ENCODE measurements at places on chromosomes 4 and X.

- DNase-seq, result no peak
Observed at GRCh38 chr4:175947117-175947722, 118.4 kb upstream of the WDR17 start.

DNA sequence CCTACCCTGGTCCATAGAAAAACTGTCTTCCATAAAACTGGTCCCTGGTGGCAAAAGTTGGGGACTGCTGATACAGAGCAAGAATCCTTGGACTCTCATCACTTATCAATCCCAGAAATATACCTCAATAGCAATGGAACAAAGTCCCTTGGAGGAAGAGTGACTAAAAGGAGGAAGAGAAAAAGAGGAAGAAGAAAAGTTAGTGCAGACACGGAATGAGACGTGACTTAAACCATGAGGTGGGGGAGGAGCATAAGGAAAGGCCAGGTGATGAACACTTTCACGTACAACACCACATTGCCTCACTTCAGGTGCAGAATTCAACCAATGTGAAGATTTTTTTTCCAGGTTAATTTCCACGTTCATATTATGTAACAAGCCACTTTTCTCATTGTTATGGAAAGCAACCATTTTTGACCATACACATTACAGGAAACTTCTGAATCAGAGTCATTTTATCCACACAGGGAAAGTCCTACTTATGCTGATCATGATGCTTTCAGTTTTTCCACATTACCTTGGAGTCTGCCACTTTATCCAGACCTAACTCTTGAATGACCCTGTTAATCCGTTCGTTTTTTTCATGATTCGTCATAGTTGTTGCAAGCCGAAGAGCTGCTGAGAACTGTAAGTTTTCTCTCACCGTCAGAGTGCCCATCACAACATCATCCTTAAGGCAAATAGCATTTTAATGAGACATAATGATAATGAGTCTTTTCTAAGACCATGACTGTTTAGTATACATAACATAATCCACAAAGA lies 27.7 kb downstream of the ABCG2 start:
- no peak for DNase-seq

DNA sequence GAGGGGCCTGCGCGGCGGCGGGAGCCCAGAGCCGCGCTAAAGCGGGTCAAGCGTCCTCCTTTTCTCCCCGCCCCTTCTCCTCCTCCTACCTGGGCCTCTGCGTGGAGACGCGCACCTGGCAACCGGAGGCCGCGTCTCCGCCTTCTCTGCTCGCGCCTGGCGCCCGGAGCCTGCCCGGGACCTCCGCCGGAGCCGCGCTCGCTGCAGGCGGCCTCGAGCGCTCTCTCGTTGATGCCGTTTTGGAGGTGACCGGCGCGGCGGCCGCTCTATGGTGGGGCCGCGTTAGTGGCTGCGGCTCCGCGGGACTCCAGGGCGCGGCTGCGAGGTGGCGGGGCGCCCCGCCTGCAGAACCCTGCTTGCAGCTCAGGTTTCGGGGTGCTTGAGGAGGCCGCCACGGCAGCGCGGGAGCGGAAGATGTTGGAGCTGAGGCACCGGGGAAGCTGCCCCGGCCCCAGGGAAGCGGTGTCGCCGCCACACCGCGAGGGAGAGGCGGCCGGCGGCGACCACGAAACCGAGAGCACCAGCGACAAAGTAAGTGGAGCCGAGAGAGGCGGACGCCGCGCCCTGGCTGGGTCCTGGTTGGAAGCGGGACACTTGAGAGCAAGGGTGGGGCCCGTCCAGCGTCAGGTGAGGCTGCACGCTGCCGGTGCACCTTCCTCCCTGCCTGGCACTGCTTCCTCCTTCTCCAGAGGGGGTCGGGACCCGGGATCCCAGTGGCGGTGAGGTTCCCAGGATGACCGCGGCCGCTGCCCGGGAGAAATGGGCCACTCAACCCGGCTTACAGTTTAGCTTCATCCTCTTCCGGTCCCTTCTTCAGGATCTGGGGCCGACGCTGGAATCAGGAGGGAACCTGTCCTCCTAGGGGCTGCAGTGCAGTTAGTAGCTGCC lies at the start of gene CDS1:
Gene CDS1, plus strand, starts transcription at position 140 of the 888 bp plus-strand sequence. Its CDS starts 275 bp downstream, at position 415.
- no peak for DNase-seq

GRCh38 chr4:169372791-169373190 lies 102.0 kb upstream of the SH3RF1 start:
- no peak for DNase-seq

GRCh38 chr4:132123870-132124623 lies 1025.0 kb upstream of the PCDH10 start:
- no peak for DNase-seq

GRCh38 chr4:120731561-120731960 lies 191.0 kb downstream of the PRDM5 start:
- DNase-seq, result no peak

- no peak for DNase-seq
Observed at GRCh38 chrX:28910487-28910886, 323.2 kb downstream of the IL1RAPL1 start.

GRCh38 chr4:153573881-153574802 lies 108.0 kb downstream of the TMEM131L start:
- DNase-seq, result no peak

DNA sequence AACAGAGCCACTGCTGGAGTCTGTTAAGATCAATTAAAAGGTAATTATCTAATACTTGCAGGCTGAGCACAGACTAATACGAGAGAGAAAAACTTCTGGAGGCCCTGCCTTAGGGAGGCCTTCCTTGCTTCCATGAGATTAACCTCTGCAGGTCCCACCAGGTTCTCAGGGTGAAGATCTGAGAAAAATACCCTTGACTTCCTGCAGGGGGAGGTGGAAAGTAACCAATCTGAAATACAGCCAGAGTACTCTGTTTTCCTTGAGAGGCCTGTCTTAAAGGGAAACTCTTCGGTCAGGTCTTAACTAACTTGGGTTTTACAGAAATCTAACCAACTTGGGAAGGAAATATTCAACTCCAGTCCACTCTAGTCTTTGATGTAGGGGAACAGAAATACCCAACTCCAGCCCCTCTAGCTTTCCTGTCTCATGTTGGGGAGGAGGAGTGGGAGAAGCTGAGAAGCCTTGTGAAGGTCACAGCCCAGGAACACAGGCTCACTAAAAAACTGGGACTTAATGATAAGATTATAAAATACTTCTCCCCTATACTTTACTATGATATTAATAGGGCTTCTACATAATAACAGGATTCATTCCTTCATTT lies 77.1 kb downstream of the TBCK start:
- no peak for DNase-seq

DNA sequence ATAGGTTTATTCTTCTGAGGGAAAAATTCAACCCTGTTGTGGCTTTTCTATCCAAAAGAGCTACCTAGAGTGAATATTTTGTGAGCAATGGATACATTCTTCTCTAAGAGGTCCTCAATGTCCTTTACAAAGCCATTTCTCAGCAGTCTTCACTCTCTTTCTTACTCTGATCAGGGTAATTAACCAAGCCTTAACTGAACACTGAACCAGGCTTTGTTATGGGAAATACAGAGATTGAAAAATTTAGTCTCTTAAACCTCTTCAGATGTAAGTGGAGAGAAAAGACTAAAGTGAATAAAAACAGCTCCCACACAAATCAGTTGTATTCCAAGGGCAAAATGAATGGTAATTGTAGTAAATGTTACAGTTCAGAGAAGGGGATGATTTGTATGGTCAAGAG lies 353.5 kb downstream of the CHIC1 start:
- no peak for DNase-seq

DNA sequence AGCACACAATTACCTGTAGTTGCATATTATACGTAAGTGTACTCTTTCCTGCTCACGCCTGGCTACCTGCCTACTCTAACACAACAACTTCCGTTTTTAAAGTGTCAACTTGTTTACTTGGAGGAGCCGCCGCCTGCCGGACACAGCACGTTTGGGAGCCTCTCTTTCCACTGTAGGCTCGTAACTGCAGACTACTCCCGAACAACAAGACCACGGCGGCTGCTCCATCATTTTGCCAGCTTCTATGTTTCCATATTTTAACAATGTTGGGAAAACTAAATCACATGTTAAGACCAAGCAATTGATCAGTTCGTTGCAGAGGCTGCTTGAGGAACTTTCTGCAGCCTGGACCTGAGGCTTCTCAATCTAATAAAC lies 841 bp downstream of the MTNR1A start:
- no peak for DNase-seq

- DNase-seq, result no peak
Observed at GRCh38 chr4:139844459-139845036, 178.9 kb downstream of the MGST2 start.

DNA sequence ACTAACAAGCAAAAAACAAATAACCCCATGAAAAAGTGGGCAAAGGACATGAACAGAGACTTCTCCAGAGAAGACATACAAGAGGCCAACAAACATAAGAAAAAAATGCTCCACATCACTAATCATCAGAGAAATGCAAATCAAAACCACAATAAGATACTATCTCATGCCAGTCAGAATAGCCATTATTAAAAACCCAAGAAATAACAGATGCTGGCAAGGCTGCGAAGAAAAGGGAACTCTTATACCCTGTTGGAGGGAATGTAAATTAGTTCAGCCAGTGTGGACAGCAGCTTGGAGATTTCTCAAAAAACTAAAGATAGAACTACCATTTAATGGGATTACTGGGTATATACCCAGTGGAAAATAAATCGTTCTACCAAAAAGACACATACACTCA lies 79.6 kb downstream of the MAPK10 start:
- DNase-seq, result no peak

- DNase-seq, result no peak
Observed at GRCh38 chr4:146049802-146050201, 111.2 kb upstream of the ZNF827 start.

DNA sequence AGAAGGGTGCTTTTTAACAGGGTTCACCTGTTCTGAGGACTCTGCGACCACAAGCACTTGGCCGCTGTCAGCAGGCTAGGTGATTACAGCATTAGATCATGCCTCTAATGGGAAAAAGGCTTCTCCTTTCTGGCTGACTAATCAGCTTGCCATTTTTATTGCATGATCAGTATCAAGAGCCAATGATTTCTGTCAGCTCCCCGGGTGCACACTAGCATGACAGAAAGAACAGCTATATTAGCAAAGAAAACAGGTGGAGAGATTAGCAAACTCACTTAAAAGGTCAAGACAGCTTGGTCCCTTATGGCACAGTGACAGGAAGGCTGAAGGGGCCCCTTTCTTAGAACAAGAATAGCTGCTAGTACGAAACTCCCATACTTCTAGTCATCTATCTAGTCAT lies 170.0 kb downstream of the SMIM20 start:
- no peak for DNase-seq

GRCh38 chrX:21382715-21383114 lies 8.5 kb downstream of the CNKSR2 start:
- DNase-seq, result no peak

DNA sequence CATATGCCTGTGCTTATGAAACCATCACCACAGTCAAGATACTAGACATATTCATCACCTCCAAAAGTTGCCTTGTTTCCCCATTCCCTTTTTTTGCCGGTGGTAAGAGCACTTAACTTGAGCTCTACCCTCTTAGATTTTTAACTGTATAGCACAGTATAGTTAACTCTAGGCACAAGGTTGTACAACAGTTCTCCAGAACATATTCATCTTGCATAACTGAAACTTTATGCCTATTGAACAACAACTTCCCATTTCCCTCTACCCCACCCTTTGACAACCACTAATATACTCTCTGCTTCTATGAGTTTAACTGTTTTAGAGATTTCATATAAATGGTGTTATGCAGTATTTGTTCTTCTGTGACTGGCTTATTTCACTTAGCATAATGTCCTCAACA lies 119.3 kb downstream of the ASB9 start:
- DNase-seq, result no peak

DNA sequence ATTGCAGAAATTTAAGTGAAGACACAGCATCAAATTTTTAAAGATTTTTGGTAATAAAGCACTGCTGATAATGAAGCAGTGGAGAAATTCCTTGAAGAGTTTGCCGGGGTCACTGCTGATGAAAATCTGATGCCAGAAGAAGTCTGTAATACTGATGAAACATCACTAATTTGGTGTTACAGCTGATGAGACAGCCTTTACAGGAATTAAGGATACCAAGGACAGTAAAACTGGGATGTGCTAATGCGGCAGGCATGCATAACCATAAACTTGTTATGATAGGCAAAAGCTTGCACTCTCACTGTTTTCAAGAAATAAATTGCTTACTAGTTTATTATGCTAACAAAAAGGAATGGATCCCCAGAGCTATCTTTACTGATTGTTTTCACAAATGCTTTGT lies 52.9 kb upstream of the VEGFC start:
- DNase-seq, result no peak

Measured in esophagus squamous epithelium (tissue), 5 donors.